ENCODE measurements at places on chromosomes 2 and 18.

- no peak for DNase-seq
Measured at GRCh38 chr18:49608366-49609255, 46.8 kb downstream of the LIPG start.

GRCh38 chr2:15776629-15776919 is 163.8 kb upstream of the MYCN start:
- no peak for DNase-seq

GRCh38 chr18:61261870-61262269 is 71.4 kb upstream of the CDH20 start:
- no peak for DNase-seq

DNA sequence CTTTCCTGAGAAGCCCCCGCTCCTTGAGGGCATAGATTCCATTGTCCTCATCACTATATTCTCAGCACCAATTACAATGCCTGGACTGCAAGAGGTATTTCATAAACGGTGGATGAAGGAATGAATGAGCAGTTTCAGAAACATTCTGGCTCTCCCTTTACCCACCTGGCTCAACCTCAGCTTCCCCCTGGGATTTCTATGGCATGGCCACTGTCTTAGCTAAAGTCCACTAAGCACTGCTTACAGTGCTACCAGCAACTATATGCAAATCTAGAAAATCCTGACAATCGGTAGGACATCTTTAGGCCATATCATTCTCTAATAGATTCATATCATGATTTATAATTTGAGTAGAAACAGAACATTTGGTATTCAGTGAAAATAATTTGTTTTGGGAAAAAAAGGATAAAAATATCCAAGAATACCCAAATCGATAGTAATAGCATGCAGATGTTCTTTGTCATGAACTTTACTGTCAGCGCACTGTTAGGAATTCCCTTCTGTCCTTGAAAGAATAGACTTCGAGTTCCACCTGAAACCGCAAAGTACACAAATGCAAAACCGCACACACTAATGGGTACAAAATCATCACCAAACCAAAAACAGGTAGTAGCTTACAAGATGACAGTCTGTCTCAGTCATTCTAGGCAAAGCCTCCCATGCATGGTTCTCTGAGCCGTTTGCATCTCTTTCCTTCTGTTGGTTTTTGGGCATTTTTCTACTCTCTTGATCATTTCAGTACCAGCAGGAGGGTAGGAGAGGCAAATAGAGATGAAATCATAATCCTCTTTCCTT is 303.6 kb upstream of the ID2 start:
- DNase-seq, result no peak
